ENCODE measurements at places on chromosomes 6 and 20.

DNA sequence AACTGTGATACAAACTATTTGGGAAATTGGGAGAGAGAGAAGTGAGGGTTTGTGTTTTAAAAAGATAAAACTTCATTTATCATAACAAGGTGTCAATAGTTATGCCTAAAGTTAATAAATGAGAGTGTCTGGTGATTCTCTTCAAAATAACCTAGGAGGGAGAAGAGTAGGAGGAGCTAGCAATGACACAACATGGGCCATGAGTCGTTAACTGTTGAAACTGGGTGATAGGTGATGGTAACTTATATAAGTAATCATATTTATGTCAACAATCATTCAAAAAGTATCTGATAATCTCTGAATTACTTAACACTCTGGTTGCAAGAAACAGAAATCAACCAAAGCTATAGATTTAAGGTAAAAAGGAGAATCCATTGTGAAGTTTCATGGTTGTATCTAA lies 46.8 kb upstream of the INSM1 start:
- DNase-seq: no peak

GRCh38 chr20:1472556-1473245 lies 6.1 kb upstream of the NSFL1C start:
- no peak for DNase-seq

- DNase-seq: no peak
Observed at GRCh38 chr6:22642254-22642653, 72.9 kb downstream of the HDGFL1 start.

- no peak for DNase-seq
Observed at GRCh38 chr20:6104493-6105188, 18.2 kb downstream of the FERMT1 start.

DNA sequence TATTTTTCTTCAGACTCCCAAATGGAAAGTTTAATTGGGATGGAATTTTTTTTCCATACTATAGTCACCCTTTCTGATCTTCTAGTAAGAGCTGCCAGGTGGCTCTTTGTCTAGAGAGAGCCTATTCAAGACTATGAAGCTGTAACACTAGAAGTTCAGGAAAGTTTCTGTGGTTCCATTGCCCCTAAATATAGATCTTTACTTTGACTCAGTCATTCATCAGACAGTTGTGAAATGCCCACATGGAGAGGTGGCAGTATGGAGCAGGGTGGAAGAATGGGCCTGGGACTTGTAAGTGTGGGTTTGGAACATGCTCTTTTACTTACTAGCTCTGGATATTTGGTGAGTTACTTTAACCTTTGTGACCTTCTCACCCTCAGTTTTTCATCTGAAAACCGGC lies 87.8 kb downstream of the CTNNBL1 start:
- no peak for DNase-seq

- peak; percentile 75 for DNase-seq
Observed at GRCh38 chr6:36544228-36544627, 3.1 kb downstream of the STK38 start.

GRCh38 chr20:64099880-64100565 lies 7.3 kb downstream of the NPBWR2 start:
- peak; percentile 46 for DNase-seq
